ENCODE measurements at places on chromosomes 12 and 14.

GRCh38 chr12:49920241-49920914, 16.7 kb upstream of the FAIM2 start:
- no peak for DNase-seq

- DNase-seq, result no peak
Measured at GRCh38 chr14:99463974-99464373, 16.7 kb downstream of the SETD3 start.

DNA sequence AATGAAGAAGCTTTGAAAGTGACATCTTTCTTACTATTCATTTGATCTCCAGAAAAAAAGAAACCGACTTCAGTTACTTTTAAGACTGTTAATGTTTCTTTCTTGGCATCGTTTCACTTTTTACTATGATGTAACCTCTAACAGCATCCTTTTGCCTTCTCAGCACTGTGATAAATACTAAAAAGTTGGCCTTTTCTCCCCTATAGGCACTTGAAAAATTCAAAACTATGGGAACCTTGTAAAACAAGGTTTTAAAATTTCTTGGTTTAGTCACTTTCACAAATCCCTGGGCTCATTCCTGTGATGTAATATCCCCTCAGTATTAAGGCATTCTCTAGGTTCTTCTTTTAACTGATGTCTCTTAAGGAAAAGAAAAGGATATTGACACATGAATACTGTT, 281.8 kb downstream of the EGLN3 start:
- no peak for DNase-seq

DNA sequence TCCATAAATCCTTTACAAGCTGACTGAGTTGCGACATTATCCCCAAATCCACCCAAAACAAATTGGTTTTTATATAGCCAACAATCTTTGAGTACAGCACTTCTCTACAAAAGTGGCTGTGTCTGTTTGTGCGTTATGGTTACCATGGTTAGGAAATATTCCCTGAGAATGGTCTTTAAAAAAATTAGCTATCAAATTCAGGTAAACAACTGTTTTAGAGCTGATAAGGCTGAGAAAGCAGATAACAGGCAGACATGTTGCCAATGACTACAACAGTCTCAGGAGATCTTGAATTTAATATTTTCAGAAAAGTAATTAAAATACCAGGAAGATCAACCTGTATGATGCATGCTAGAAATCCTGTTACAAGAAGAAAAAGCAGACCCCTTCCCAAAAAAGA, 248.0 kb downstream of the RASSF9 start:
- no peak for DNase-seq

DNA sequence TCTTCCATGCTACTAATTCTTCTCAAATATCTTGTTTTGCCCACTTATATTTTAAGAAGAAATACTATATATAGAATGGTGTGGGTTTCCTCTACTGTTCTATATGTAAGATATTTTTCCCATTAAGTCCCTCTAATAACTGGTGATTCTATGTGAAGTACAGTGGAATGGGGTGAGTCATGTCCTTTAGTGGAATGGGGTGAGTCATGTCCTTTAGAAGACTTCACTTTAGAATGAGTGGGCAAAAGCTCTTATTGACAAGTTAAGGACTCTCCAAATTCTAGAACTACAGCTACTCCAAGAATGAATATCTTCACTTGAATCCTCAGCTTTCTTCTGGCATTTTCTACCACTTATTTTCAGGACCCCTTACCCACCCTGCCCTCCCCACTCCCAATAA, 349.9 kb downstream of the ETNK1 start:
- no peak for DNase-seq

Measured in stimulated activated CD4-positive, alpha-beta T cell treated with anti-CD3 and anti-CD28 coated beads, Interleukin-1b, Interleukin-23, amount 100 ng/mL, for 1 hour (primary cell).